ENCODE measurements at places on chromosomes 13 and 19.

DNA sequence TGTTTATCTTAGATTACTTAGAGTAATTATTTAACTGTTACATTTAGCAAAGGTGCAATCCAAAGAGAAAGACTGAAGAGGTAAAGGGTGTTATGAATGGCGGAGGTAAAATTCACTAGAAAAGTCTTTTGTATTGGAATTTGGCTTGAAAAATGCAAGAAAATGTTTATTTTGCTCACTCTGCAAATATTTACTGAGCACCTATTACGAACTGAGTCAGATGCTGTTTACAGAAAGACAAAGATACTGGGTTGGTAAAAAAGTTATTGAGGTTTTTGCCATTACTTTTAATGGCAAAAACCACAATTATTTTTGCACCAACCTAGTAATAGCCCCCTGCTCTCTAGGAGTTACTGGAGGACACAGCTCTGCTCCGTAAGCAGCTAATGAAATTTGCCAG is 135.2 kb downstream of the RBM26 start:
- no peak for DNase-seq
- H3K27me3 ChIP-seq, result no peaks in the 10 kb centered on the region
- H3K4me3 ChIP-seq, result no peak overlapping the region
- no peaks in the 10 kb centered on the region for H3K4me1 ChIP-seq

DNA sequence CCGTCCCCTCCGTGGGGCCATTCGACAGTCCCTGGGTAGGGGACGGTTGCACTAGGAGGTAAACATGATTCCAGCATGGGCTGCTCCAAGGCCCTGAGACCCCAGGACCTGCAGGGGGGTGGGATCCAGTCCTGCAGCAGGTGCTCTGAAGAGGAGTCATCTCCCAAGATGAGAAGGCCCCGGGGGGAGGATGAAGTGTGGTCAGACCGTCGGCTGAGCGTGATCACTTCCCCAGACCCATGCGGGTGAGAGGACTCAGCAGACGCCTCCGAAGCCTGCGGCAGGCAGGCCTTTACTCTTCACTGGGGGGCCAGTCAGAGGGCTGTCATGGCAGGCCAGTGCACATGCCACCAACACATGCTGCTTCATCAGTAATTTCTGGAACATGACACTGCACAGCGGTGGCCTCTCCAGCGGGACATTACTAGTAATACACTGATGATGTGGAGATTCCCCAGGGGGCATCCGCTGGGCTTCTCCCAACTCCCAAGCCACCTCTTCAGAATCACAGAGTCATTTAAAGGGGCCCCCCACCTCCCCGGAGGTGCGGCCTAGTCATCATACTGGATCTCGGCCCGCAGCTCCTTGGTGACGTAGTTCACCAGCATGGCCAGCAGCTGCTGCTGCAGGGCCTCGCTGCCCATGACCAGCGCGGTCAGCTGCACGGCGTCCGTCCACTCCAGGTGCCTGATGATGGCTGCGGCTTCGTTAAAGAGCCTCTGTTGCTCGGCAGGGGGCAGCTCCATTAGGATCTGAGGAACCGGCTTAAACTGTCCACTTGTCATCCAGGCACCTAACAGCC is 12.7 kb downstream of the C19orf12 start:
- H3K4me1 ChIP-seq, result no peaks in the 10 kb centered on the region
- H3K4me3 ChIP-seq, result no peak overlapping the region
- DNase-seq, result no peak
- no peaks in the 10 kb centered on the region for H3K27me3 ChIP-seq
- no peak overlapping the region for H3K27ac ChIP-seq

GRCh38 chr13:108779308-108779707 is 149.9 kb downstream of the MYO16 start:
- H3K27ac ChIP-seq, result no peak overlapping the region
- no peak overlapping the region for H3K4me3 ChIP-seq
- no peaks in the 10 kb centered on the region for H3K27me3 ChIP-seq
- DNase-seq, result no peak
- H3K4me1 ChIP-seq, result no peaks in the 10 kb centered on the region
- no peaks in the 10 kb centered on the region for H3K36me3 ChIP-seq

- no peak overlapping the region for H3K27ac ChIP-seq
- H3K4me3 ChIP-seq, result no peak overlapping the region
- H3K36me3 ChIP-seq, result peaks cover 6% of the 10 kb centered on the region
- H3K4me1 ChIP-seq, result peaks cover 65% of the 10 kb centered on the region
- no peaks in the 10 kb centered on the region for H3K27me3 ChIP-seq
- no peak for DNase-seq
Observed at GRCh38 chr13:28406733-28407266, 88.1 kb downstream of the FLT1 start.

DNA sequence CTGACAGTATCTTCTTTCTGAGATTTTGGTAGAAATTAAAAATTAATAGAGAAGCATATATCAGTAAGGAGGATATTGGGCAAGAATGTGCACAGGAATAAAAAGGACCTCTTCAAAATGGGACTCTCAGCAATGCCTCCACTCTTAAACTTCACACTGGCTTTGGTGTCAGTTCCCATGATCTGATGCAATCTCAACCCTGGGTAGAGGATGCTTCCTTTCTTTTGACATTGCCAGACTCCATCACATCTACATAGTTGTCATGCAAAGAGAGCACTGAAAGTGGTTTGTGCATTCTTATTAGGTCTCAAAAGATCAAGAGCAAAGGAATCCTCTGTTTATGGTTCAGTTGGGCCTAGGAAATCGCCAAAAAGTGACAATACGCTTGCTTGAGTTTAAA is 26.3 kb downstream of the STARD13 start:
- no peaks in the 10 kb centered on the region for H3K27me3 ChIP-seq
- no peak overlapping the region for H3K4me3 ChIP-seq
- no peak overlapping the region for H3K27ac ChIP-seq
- DNase-seq, result no peak

GRCh38 chr13:90258129-90258528 is 1089.4 kb upstream of the MIR17HG start:
- H3K36me3 ChIP-seq, result no peaks in the 10 kb centered on the region
- H3K27ac ChIP-seq, result no peak overlapping the region
- no peaks in the 10 kb centered on the region for H3K27me3 ChIP-seq
- H3K4me3 ChIP-seq, result no peak overlapping the region

DNA sequence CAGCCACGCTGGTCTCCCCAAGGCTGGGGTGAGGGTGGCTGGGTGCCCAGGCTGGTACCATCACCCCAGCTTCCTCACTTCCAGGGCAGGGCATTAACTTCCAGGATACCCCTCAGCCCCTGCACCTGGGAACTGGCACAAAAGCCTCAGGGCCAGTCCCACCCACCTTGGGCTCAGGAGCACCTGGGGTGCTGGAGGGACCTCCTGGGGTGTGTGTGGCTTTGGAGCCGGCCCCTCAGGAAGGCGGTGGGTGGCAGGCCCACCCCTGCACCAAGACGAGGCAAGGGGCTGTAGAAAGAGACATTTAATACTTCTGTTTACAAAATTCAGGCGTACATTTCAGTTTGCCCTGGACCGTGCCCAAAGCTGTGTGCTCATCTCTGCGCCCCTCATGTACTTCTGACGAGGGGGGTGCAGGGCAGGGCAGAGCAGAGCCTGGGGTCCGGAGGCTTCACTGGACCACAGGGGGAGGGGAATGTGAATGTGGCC is 16.8 kb downstream of the MPND start:
- no peak for DNase-seq
- no peaks in the 10 kb centered on the region for H3K4me1 ChIP-seq
- H3K36me3 ChIP-seq, result peaks cover 47% of the 10 kb centered on the region

- no peak overlapping the region for H3K4me3 ChIP-seq
- H3K27ac ChIP-seq, result no peak overlapping the region
- H3K36me3 ChIP-seq, result no peaks in the 10 kb centered on the region
- H3K4me1 ChIP-seq, result no peaks in the 10 kb centered on the region
Observed at GRCh38 chr19:30112666-30113065, 170.6 kb downstream of the URI1 start.

DNA sequence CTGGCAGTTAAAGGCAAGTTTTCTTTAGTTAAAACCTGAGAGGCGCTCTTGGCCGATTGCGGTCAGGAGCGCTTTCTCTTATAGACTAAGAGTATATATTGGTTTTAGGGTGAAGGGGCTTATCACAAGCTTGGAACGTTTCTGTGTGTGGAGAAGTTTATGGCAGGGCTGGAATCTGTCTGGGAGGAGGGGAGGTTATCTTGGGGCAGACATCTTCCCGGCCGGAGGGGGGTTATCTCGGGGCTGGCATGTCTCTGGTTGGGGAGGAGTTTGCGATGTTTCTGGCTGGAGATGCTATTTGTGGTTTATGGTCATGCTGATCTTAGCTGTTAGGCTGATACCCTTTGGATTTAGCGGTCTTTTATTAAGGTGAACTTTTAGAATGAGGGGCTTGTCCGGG is 18.3 kb downstream of the KDM4B start:
- H3K4me3 ChIP-seq, result no peak overlapping the region
- H3K36me3 ChIP-seq, result no peaks in the 10 kb centered on the region
- H3K27ac ChIP-seq, result no peak overlapping the region
- DNase-seq, result no peak
- H3K27me3 ChIP-seq, result no peaks in the 10 kb centered on the region
- peaks cover 63% of the 10 kb centered on the region for H3K4me1 ChIP-seq

- no peak overlapping the region for H3K4me3 ChIP-seq
- H3K4me1 ChIP-seq, result peaks cover 26% of the 10 kb centered on the region
- H3K27me3 ChIP-seq, result no peaks in the 10 kb centered on the region
- peak overlapping the region; percentile 44 for H3K27ac ChIP-seq
- DNase-seq, result no peak
Observed at GRCh38 chr19:47623921-47624391, 15.0 kb downstream of the BICRA start.

- no peak for DNase-seq
- H3K27me3 ChIP-seq, result no peaks in the 10 kb centered on the region
- H3K27ac ChIP-seq, result peak overlapping the region; percentile 86
- peaks cover 13% of the 10 kb centered on the region for H3K4me1 ChIP-seq
- peaks cover 12% of the 10 kb centered on the region for H3K36me3 ChIP-seq
- H3K4me3 ChIP-seq, result peak overlapping the region; percentile 71
Observed at GRCh38 chr13:38348861-38349389, 726 bp upstream of the UFM1 start.

GRCh38 chr13:38024431-38024830 is 154.9 kb upstream of the TRPC4 start:
- no peaks in the 10 kb centered on the region for H3K27me3 ChIP-seq
- H3K4me1 ChIP-seq, result no peaks in the 10 kb centered on the region
- no peak for DNase-seq
- no peak overlapping the region for H3K27ac ChIP-seq
- no peaks in the 10 kb centered on the region for H3K36me3 ChIP-seq

GRCh38 chr13:41613984-41614661 is 156.8 kb downstream of the RGCC start:
- H3K4me1 ChIP-seq, result peaks cover 36% of the 10 kb centered on the region
- H3K27me3 ChIP-seq, result no peaks in the 10 kb centered on the region
- DNase-seq, result peak; percentile 75

GRCh38 chr19:44282846-44283245 is 22.0 kb downstream of the ZNF235 start:
- peaks cover 8% of the 10 kb centered on the region for H3K36me3 ChIP-seq
- no peaks in the 10 kb centered on the region for H3K4me1 ChIP-seq
- H3K27ac ChIP-seq, result no peak overlapping the region
- no peak for DNase-seq
- H3K4me3 ChIP-seq, result no peak overlapping the region

GRCh38 chr19:3931041-3931440 is 1.8 kb upstream of the NMRK2 start:
- no peaks in the 10 kb centered on the region for H3K36me3 ChIP-seq
- H3K4me1 ChIP-seq, result peaks cover 3% of the 10 kb centered on the region
- peaks cover 4% of the 10 kb centered on the region for H3K27me3 ChIP-seq
- peak overlapping the region; percentile 84 for H3K27ac ChIP-seq

GRCh38 chr13:111493468-111493867 is 173.0 kb downstream of the TEX29 start:
- no peaks in the 10 kb centered on the region for H3K4me1 ChIP-seq
- no peak overlapping the region for H3K4me3 ChIP-seq
- H3K36me3 ChIP-seq, result no peaks in the 10 kb centered on the region
- no peaks in the 10 kb centered on the region for H3K27me3 ChIP-seq
- DNase-seq, result no peak
- no peak overlapping the region for H3K27ac ChIP-seq

DNA sequence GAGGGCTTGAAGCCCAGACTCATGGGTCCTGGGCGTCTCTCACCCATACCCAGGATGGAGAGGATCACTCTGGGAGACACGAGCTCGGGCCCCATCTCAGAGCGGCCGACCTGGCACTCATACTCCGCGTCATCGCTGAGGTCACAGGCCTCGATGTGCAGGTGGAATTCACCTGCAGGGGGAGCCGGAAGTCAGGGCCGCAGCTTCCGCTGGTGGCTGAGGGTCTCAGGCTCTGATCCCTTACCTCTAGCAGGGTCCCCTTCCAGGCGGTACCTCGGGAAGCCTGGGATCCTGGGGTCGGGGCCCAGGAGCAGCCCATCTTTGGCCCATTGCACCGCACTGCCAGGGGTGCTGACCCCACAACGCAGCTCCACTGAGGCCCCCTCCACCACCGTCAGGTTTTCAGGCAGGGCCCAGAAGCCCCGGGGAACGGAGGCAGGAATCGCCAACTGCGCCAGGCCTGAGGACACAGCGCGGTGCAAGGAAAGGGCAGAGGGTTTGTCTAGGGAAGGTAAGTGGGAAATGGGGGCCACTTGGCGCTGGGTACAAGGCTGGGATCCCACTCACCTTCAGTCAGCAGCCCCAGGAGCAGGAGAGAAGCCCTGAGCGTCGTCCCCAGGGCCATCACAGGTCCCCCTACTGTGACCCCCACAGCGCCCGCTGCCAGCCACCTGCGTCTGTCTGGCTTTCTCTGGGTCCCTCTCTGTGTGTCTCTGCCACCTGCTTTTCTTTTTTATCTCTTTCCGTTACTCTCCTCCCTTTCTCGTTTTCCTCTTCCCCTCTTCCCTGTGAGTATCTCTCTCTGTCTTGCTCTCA is 883 bp downstream of the NPHS1 start:
- no peak overlapping the region for H3K4me3 ChIP-seq
- no peaks in the 10 kb centered on the region for H3K36me3 ChIP-seq
- no peak overlapping the region for H3K27ac ChIP-seq
- H3K4me1 ChIP-seq, result peaks cover 6% of the 10 kb centered on the region
- peaks cover 53% of the 10 kb centered on the region for H3K27me3 ChIP-seq
- DNase-seq, result no peak

GRCh38 chr13:98506322-98506721 is 70.6 kb downstream of the STK24 start:
- no peaks in the 10 kb centered on the region for H3K27me3 ChIP-seq
- H3K4me3 ChIP-seq, result no peak overlapping the region
- H3K36me3 ChIP-seq, result no peaks in the 10 kb centered on the region
- H3K4me1 ChIP-seq, result peaks cover 64% of the 10 kb centered on the region
- DNase-seq, result no peak

GRCh38 chr19:45475537-45476291 is 7.9 kb downstream of the FOSB start:
- H3K36me3 ChIP-seq, result no peaks in the 10 kb centered on the region
- H3K27ac ChIP-seq, result no peak overlapping the region
- no peak for DNase-seq
- peaks cover 6% of the 10 kb centered on the region for H3K4me1 ChIP-seq
- H3K27me3 ChIP-seq, result no peaks in the 10 kb centered on the region

DNA sequence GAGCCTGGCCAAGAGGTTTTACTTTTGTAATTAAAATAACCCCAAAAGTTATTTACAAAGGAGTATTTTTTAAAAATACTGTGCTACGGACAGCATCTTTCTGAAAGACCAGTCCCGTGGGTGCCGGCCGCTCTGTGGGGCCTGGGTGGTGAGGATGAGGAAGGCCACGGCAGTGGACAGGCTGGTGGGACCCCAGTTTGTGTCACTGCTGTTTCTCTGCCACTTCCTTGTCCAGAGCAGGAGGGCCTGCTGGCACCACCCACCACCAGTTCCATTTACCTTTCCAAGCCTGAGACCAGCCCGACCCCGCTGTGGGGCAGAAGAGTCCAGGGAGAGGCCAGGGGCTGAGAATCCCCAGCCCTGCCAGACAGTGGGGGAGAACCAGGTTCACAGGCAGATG is 23.8 kb downstream of the ELAVL1 start:
- no peak overlapping the region for H3K4me3 ChIP-seq
- H3K27ac ChIP-seq, result peak overlapping the region; percentile 73
- peaks cover 92% of the 10 kb centered on the region for H3K36me3 ChIP-seq
- H3K4me1 ChIP-seq, result peaks cover 23% of the 10 kb centered on the region

- H3K27me3 ChIP-seq, result no peaks in the 10 kb centered on the region
- no peaks in the 10 kb centered on the region for H3K4me1 ChIP-seq
- H3K4me3 ChIP-seq, result no peak overlapping the region
Observed at GRCh38 chr13:53104136-53104535, 75.5 kb downstream of the OLFM4 start.

Measured in heart left ventricle (tissue), 16 donors.